ENCODE measurements at places on chromosomes 1 and 21. TPM values are rescaled to one million over a fixed set of nuclear protein-coding genes. Genes with fewer than 3 reads are reported as not detected.

- DNase-seq: no peak
Observed at GRCh38 chr21:42376338-42376982, 10.1 kb upstream of the TFF1 start.

- no peak for DNase-seq
Observed at GRCh38 chr1:17544776-17545350, 5.4 kb downstream of the ARHGEF10L start.

SPRTN gene
- polyA plus RNA-seq: 15.5 TPM

- DNase-seq: no peak
Observed at GRCh38 chr1:152967201-152967600, 3.2 kb upstream of the SPRR4 start.

GRCh38 chr1:10724052-10724494, 72.4 kb downstream of the CASZ1 start:
- DNase-seq: peak; percentile 57

DNA sequence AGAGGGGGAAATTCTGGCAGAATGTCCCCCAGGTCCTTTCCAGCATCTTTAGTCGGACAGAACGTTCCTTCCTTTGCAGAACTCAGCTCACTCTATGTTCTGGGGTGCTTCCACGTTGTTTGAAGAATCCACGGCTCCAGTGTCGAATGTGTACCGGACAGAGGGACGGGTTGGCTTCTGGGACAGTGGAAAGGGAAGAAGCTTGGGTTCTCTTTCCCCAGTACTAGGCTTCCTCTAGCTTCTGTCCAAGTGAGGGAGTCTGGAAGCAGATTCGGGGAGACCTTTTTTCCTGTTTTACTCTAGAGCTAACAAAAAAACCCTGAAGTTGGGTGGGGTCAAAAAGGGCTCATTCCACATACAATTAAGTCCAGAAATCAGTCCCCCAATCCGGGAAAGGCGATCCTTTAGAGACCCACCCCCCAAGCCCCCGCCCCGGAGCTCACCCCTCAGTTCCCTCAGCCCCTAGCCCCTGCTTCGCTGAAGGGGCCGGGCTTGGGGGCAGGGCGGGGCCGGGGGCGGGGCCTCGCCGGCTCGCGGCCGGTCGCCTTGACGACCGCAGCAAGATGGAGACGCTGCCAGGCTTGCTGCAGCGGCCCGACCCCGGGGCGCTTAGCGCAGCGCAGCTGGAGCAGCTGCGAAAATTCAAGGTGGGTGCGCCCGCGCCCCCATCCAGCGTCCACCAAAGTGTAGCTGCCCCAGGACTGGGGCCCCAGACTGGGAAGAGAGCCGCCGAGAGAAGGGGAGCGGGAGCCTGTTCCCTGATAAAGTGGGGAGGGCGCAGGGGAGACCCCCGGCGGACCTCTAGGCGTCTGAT, at the start of gene RIIAD1:
TSS of gene RIIAD1 (plus strand) at position 549 of the 814 bp plus-strand sequence. CDS start at position 564, 15 bp downstream.
- DNase-seq: no peak

KCNJ9 gene
- polyA plus RNA-seq: 0.12 TPM

Data from left kidney (tissue), 8 donors.